ENCODE measurements at places on chromosomes 16 and 17. TPM values are rescaled to one million over a fixed set of nuclear protein-coding genes. Genes with fewer than 3 reads are reported as not detected.

SLC13A2 gene
- not detected for total RNA-seq

IL17C gene
- 0.86 TPM for total RNA-seq

PRDM7 gene
- not detected for total RNA-seq

SLC5A11 gene
- total RNA-seq = 1.0 TPM

TM4SF5 gene
- total RNA-seq = not detected

KRT33B gene
- not detected for total RNA-seq

DNA sequence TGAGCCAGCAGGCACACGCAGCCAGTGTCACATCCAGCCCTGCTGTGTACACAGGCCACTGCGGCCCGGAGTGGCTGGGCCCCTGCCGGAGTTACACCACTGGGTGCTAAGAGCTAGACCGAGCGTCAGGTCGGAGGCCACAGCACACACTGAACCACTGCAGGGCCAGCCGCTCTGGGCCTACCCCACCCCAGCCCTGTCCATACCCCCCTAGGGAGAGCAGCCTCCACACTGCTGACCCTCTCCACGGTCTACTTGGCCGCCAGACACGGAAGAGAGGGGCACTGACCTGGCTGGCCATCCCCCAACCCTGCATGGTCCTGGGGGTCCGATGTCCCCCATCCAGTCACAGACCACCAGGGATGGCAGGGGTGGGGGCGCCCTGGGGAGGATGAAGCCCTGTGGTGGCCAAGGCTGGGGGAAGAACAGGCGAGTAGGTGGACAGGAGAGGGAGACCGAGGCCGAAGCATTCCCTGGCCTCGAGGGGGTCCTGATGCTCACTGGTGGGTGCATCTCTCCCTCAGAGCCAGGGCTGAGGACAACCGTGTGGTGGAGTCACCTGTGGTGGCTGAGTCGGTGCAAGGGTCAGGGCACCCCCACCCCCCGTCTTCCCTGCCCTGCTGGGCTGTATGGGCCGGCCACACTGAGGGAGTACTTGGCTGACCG, 34.9 kb upstream of the ZC3H18 start:
- no peak for DNase-seq

- DNase-seq = no peak
These were observed 51.5 kb downstream of the HIC1 start for GRCh38 chr17:2106308-2106955.

GRCh38 chr17:34567691-34568465, 11.5 kb upstream of the TMEM132E start:
- no peak for DNase-seq

GRCh38 chr17:76198702-76199101, 41.6 kb downstream of the RNF157 start:
- DNase-seq = no peak

- DNase-seq = peak; percentile 33
These were observed 520 bp downstream of the JPT2 start for GRCh38 chr16:1678500-1679098.

DNA sequence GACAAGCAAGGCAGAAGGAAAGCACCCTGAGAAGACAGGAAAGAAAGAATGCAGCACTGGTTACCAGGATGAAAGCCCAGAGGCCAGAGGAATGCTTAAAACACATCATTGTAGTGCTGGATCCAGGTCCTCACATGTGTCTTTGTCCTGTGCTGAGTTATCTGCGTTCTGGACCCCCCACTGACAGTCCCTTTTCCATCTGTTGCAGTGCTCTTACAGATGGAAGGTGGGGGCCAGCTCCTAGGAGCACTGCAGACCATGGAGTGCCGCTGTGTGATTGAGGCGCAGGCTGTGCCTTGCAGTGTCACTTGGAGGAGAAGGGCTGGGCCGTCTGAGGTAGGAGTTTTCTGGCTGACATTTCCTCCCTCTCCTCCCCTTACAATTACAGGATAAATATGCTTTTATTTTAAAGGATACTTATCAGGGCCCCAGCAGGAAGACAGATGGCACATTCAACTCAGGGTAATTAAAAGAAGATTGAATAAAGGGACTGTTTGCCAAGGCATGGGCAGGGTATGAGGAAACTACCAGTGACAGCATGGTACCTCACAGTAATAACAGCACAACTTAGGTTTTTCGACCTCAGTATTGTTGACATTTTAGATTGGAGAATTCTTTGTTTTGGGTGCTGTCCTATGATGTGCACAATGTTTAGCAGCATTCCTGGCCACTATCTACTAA, 3.0 kb downstream of the EME1 start:
- DNase-seq = no peak

DNA sequence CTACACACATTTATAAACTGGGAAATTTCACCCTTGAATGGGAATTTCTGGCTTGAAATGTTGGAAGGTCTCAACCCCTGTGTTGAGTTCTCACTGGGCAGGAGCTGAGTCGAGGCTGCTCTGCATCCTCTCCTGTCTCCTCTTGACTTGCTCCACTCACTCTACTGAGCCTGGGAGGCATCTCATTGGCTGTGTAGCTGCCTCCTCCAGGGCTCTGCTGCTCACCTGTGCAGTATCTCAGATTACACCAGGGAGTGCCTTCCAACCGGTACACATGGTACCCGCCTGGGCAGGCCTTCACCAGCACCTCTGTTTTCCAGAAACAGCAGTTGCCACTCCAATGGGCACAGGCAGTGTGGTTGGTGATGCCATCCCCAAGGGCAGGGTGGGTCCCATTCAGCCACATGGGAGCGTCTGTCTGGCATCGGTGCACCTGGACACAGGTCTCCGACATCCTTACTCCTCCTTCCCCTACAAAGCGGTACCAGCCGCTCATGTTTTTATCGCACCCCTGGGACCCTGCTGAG, 3.7 kb downstream of the GP2 start:
- no peak for DNase-seq

- DNase-seq = no peak
These were observed 23.2 kb downstream of the ITGB3 start for GRCh38 chr17:47276868-47277267.

DNA sequence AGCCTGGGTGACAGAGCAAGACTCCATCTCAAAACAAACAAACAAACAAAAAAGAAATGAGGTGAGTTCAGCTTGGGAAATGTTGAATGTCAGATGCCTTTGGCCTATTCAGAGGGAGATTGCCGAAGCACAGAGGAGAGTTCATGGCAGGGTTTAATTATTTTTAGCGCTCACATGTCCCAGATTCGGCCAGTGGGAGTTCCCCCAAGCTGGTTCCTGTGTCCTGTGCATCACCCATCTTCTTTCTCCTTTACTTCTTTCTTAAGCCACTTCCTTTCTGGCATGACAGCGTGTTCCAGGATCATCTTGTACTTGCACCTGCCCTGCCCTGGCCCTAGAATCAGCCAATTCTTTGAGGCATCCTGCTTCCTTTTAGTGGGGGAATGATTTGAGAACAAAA, 9.2 kb downstream of the MPV17L start:
- no peak for DNase-seq

DNA sequence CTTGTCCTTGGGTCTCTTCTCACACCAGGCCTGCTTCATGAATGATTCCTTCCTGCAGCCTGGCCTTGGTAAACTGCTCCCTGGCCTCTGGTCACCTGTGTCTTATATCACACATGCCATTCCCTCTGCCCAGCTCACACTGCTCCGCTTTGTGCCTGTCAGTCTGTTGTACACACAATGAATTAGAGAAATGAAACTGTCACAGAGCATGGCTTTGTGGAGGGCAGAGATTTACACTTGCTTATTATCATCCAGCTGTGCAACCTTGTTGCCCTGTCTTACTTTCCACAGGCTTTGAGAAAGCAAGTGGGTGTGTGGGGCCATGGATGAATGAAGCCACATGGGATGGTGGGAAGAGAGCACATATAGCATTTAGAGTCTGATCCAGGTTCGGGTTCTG, 22.4 kb downstream of the ALDH3A2 start:
- DNase-seq = peak; percentile 39

DNA sequence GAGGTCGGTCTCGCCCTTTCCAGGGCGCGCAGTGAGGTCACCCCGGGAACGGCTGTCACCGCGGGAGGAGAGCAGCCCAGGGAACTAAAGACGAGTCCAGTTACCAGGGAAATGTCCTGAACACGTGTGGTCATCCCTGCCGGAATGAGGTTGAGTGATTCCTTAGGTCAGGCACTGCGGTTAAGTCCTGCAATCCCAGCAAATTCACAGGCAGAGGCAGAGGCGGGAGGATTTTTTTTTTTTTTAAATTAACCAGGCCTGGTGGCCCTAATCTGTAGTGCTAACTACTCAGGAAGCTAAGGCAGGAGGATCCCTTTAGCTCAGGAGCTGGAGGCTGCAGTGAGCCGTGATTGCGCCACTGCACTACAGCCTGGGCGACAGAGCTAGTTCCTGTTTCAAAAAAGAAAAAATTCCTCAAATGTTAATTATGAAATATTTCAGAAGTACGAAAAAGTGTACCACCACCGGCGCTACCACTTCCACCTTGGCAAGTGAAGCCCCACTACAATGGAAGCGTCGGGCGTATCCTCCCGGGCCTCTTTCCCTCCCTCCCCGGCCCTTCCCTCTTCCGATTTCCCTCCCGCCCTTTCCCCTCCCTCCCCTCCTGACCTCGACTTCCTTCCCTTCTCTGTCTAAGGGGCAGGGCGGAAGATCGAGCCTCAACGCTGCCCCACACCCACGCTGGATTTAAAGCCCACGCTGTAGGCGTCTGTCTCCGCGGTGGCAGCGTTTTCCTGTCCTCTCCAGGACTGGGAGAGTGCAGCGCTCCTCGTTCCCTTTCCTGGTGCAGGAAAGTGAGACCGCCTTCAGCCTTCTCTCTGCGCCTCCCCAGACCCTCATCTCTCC, 27.3 kb downstream of the SLFN11 start:
- no peak for DNase-seq
